ENCODE measurements at places on chromosomes 1 and 21. TPM values are rescaled to one million over a fixed set of nuclear protein-coding genes. Genes with fewer than 3 reads are reported as not detected.

KCNK2 gene
- 0.85 TPM for total RNA-seq

C1orf87 gene
- total RNA-seq = not detected

TMEM167B gene
- total RNA-seq = 20.5 TPM

GSTM5 gene
- total RNA-seq = 23.3 TPM

TFF3 gene
- not detected for total RNA-seq

BEND5 gene
- total RNA-seq = 3.4 TPM

SHISAL2A gene
- total RNA-seq = not detected

MTOR gene
- total RNA-seq = 28.0 TPM

HES3 gene
- not detected for total RNA-seq

IQCC gene
- not detected for total RNA-seq

ACTL8 gene
- not detected for total RNA-seq

AKNAD1 gene
- not detected for total RNA-seq

- H3K36me3 ChIP-seq = peaks cover 5% of the 10 kb centered on the region
- DNase-seq = no peak
- H3K4me3 ChIP-seq = no peak overlapping the region
- H3K4me1 ChIP-seq = no peaks in the 10 kb centered on the region
Measured at GRCh38 chr1:211822677-211823407, 7.7 kb downstream of the LPGAT1 start.

DNA sequence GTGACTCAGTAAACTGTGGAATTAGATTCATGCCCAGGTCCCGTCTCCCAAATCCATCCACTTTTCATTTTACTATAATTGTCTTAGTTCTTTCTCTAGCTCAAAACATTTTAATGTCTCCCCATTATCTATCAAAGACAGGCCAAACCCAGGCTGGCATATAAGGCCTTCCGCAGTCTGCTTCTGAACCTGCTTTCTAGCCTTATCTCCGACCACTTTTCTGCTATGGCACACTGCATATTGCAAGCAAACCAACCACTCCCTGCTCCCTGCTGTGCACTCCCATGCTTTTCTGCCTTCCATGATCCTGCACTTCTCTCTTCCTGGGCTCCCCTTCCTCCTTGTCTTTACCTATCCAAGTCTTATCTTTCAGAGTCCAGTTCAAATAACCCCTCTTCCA lies 17.3 kb upstream of the PIGM start:
- H3K27me3 ChIP-seq = no peaks in the 10 kb centered on the region
- peaks cover 7% of the 10 kb centered on the region for H3K4me1 ChIP-seq
- H3K4me3 ChIP-seq = no peak overlapping the region
- H3K36me3 ChIP-seq = no peaks in the 10 kb centered on the region
- no peak overlapping the region for H3K27ac ChIP-seq

GRCh38 chr1:65027666-65028358 lies 61.5 kb upstream of the JAK1 start:
- H3K4me1 ChIP-seq = no peaks in the 10 kb centered on the region
- no peak for DNase-seq
- no peak overlapping the region for H3K4me3 ChIP-seq
- H3K27ac ChIP-seq = no peak overlapping the region
- H3K27me3 ChIP-seq = no peaks in the 10 kb centered on the region

DNA sequence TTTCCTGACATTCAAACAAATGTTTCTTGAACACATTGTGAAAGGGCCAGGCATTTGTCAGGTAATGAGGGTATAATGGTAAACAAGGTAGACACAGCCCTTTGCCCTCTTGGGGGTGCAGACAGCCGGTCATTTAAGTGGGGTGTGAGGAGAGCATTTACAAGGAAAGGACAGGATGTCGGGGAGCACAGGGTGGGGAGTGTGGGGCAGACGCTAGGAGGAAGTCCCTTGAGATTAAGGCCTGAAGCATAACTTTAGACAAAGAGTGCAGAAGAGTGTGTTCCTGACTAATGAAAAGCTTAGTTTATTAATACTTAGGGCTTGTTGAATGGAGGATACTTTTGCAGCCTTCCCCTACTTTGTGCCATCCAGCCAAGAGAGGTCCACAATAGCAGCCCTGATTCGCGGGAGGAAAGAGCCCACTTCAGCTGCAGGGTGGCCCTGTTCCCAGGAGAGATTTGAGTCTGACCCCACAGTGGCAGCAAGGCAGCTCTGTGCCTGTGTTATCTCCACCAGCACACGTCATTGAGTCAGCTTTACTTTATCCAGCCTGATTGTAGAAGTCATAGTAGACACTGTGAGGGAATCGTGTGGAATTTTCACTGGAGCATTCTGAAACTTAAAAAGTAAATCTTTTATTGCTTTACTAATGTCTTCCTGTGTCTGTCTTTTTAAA lies 35.1 kb downstream of the MPZL1 start:
- H3K27me3 ChIP-seq = no peaks in the 10 kb centered on the region
- H3K4me3 ChIP-seq = no peak overlapping the region
- no peak for DNase-seq
- H3K36me3 ChIP-seq = no peaks in the 10 kb centered on the region
- H3K27ac ChIP-seq = no peak overlapping the region

- no peaks in the 10 kb centered on the region for H3K4me1 ChIP-seq
- no peaks in the 10 kb centered on the region for H3K36me3 ChIP-seq
- no peak overlapping the region for H3K27ac ChIP-seq
- H3K4me3 ChIP-seq = no peak overlapping the region
- DNase-seq = no peak
Measured at GRCh38 chr1:196590012-196590708, 18.1 kb downstream of the KCNT2 start.

DNA sequence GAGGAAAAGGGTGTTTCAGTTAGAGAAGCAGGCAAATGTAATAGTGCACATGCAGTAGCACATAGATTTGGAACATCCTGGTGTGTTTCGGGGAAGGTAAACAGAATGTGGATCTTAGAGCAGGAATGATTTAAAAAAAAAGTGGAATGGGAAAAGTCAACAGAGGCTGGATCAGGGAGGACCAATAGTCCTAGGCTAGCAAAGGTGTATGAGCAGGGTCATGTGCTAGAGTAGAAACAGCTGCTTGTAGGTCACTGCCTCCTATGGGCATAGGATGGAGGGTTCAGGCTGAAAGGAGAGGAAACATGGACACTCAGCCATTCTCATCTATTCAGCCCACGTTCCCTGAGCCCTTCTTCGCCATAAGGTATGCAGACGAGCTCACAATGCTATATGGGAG lies 3.7 kb upstream of the KPNA6 start:
- no peaks in the 10 kb centered on the region for H3K27me3 ChIP-seq
- H3K4me1 ChIP-seq = peaks cover 8% of the 10 kb centered on the region
- peaks cover 6% of the 10 kb centered on the region for H3K36me3 ChIP-seq
- no peak overlapping the region for H3K4me3 ChIP-seq

- H3K36me3 ChIP-seq = no peaks in the 10 kb centered on the region
- H3K4me1 ChIP-seq = no peaks in the 10 kb centered on the region
- H3K27me3 ChIP-seq = no peaks in the 10 kb centered on the region
- no peak overlapping the region for H3K27ac ChIP-seq
Measured at GRCh38 chr1:118249641-118250040, 64.6 kb upstream of the SPAG17 start.

GRCh38 chr1:210233495-210234328 lies 1.1 kb downstream of the SERTAD4 start:
- H3K36me3 ChIP-seq = no peaks in the 10 kb centered on the region
- H3K27me3 ChIP-seq = no peaks in the 10 kb centered on the region
- peak overlapping the region; percentile 92 for H3K27ac ChIP-seq
- H3K4me1 ChIP-seq = peaks cover 7% of the 10 kb centered on the region
- peak overlapping the region; percentile 87 for H3K4me3 ChIP-seq
